ENCODE measurements at places on chromosomes 11 and 22. TPM values are rescaled to one million over a fixed set of nuclear protein-coding genes. Genes with fewer than 3 reads are reported as not detected.

The APOA5 gene
- not detected for total RNA-seq

The FOSL1 gene
- total RNA-seq = 18.1 TPM

The OR4D5 gene
- total RNA-seq = not detected

The ALKBH8 gene
- 9.3 TPM for total RNA-seq

The CCDC15 gene
- 6.8 TPM for total RNA-seq

The VSIG2 gene
- not detected for total RNA-seq

The SMIM35 gene
- not detected for total RNA-seq

The GLYATL1 gene
- total RNA-seq = not detected

The PKDREJ gene
- total RNA-seq = 0.07 TPM

DNA sequence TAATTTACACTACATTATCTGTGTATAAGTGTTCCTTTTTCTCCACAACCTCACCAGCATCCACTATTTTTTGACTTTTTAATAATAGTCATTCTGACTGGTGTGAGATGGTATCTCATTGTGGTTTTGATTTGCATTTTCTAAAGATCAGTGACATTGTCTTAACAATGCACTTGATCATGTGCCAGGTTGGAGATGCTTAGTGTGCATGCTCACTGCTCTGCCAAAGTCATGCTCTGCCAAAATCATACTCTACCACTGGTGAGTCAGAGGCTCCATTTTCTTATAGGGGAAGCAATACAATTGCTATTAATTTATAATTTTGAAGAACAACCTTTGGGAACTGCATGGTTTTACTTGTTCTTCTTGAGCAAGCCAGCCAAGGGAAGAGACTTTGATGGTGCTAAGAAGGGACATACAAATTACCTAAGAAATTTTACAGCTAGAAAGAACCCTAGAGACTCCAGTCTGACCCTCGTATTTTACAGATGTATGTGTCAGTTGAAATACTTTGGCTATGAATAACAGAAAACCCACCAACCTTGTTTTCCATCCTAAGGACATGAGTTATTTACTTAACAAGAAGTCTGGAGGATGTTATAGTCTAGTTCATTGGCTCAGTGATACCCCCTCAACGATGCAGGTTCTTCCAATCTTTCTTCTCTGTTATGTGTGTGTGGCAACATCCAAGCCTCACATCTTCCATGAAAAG is 368.9 kb downstream of the DDX10 start:
- no peak for DNase-seq

DNA sequence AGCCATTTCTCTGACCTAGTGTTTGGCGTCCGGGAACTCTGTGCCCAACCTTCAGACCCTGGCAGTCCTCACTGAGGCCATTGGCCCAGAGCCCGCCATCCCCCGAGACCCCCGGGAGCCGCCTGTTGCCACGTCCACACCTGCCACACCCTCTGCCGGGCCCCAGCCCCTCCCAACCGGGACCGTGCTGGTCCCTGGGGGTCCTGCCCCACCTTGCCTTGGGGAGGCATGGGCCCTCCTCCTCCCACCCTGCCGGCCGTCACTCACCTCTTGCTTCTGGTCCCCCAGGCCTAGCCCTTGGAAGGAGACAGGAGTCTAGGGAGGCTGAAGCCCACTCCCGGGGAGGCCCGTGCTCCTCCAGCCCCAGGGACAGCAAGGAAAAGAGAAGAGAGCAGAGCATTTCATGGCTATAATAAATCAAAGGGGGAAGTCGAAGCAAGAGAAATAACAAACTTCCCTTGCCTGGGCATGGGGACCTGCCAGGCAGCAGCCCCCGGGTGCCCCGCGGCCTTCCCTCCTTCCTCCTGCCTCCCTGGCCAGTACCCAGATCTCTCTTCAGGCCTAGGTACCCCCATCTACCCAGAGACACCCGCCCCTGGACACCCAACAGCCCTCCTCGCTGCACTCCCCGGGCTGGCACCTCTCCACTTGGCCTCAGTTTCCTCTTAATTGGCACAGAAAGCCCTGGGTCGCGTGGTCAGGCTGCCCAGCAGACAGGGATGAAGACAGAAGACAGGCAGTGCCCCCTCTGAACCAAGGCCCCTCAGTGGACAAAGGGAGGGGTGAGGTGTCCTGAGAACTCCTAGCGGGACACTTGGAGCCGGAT is 13.0 kb upstream of the SLC39A13 start:
- no peak for DNase-seq

DNA sequence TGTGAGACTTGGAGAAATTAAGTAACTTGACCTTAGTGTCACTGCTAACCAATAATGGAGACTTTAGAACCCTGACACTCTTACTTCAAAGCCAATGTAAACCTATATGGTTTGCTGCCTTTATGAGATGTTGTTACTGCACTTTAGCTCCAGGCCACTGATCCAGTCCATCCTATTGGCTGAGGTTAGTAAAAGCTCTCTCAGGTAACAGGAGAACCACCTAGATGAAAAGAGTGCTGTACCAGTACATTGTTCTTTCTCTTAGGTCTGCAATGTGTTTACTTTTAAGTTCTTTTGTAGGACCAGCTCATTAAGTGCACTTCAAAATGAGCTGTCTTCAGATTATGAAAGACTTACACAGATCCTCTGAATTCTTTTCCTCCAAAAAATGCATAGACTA is 994.0 kb upstream of the FAT3 start:
- no peak for DNase-seq

GRCh38 chr11:8059571-8060011 is 21.4 kb upstream of the TUB start:
- no peak for DNase-seq

DNA sequence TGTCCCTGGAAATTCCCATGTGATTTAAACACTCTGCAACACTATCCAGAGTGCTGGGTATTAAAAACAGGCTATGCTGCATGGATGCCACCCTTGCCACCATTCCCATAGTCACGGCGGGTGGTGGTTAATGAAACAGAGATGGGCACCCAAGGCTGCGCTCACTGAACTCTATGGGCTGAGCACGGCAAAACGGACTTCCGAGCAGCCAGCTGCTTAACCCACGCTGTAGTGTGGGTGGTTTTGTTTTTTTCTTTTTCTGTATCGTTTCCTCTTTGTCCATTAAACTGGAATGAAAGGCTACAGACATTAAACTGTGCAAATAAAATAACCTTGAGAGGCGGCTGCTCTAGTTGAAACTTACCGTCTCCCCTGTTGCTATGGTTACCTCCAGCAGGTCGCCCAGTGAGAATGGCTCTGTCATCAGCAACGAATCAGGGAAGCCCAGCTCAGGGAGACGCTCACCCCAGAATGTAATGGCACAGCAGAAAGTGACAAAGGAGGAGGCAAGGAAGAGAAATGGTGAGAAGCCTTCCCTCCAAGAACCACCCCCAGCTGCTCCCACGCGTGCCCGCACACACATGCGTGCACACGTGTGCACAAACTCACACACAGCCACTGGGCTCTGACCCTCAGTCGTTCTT is 102.1 kb downstream of the C11orf91 start:
- DNase-seq = no peak

DNA sequence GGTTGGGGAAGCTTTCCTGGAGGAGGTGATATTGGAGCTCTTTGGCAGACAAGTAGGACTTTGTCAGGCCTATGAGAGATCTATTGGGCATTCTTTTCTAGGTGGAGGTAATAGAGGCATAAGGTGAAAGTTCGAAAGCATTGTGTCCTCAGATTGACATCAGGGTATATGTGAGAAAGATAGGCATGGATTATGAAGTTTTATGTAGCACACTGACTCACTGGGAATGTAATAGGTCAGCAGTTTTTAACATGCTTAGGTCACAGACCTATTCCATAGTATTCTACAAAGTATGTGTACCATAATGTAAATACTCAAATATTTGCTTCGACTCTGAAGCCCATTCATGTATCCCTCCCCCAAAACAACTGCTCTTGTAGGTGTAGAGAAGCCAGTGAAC is 11.8 kb downstream of the HIKESHI start:
- DNase-seq = no peak

DNA sequence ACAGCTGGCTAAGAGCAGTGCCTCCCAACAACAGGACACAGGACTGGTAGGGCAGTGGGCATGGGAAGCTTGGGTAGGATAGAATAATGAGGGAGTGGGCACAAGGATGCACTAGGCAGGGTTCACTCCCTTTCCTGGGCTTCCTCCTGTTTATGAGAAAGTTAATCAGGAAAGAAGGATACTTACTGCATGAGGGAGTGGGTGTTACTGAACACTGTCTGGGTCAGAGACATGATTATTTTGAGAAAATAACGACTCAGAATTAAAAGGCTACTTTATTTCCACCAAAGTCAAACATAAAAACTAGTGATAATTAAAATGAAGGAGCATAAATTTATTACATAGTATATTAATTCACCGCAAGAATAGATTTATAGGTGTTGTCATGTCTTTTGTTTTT is 35.8 kb downstream of the NCAM1 start:
- DNase-seq = no peak

GRCh38 chr11:113019711-113020110 is 58.5 kb downstream of the NCAM1 start:
- DNase-seq = no peak

DNA sequence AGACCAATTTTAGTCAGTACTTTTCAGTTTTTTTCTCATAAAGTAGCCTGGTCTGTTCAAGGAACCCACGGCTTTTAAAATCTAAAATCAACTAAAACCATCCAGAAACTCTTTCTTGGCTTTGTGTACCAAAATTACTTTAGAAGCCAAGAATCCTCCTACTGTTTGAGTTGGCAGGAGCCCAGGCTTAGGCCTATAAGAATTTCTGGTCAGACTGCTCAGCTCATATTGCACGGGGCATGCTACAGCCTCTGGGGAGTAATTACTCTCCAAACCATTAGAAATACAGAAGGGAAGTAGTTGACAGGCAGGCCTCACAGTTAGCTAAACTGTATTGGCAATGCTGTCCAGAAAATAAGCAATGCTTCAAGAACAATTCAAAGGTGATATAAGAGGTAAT is 1862.9 kb upstream of the RAG2 start:
- no peak for DNase-seq

DNA sequence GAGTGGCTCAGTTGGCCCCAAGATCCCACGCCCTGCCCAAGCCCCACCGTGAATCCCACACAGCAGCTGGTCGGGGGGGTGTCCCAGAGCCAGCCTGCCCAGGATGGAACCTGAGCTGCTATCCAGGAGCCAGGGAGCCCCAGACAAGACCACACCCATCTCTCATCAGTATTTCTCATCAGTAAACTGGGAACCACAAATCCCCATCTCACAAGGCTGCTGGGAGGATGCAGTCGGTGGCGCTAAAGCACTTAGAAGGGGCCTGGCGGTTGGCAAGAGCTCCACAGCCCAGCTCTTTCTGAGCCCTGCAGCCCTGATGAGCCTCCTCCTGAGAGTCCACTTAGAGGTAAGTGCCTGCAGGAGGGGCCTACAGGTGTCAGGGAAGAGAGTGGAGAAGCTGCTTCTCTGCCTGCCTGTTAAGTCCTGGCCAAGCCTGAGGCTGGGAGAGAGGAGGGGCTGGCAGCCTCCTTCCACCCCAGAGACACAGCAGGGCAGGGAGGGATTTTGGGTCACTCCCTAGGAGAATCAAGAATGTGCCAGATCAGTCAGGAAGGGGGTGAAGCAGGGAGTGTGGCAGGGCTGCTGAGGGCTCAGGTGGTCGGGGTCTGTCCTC is 6.1 kb downstream of the FADS3 start:
- DNase-seq = no peak

DNA sequence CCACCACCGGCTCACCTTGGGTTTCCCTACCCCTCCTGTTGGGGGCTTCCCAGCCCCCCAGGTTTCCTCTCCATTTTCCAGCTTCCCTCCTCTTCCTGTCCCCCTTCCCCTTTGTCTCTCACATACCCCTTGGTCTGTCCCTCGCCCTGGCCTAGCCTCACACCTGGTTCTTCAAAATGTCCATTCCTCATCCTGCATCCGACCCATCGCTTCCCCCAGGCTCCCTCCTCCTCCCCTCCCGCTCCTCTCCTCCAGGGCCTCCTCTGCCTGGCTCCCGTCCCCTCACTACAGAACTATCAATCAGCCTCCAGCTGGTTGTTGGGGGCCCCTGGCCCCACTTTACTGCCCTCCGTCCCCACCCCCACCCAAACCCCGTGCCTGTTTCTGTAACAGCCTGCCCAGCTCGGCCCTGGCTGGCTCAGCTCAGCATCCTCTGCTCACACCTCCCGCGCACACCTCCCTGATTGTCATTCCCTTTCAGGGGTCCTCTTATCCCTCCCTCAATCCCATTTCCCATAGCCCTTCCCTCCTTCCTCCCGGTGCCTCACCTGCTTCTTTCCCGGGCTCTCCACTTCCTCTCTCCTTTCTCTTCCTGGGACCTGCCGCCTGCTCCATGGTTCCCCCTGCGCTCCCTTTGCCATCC is 1.2 kb downstream of the CNIH2 start:
- DNase-seq = no peak

DNA sequence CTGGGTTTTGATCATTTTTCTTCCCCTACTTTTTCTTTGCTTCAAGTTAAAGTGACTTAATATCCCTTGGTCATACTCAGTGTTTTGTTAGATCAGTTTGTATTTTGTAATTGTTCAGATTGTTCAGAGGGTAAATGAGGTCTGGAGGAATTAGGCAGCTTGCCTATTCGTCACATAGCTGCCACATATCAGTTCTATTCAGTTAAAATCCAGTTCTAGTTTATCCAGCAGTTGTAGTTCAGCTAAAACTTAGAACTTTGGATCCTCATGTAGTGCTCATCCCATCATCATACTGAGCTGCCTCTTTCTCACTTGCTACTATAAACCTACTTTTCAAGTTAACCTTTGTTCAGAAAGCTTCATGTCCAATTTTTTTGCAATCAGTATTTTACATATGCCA is 47.1 kb upstream of the DEPDC7 start:
- DNase-seq = no peak

- DNase-seq = no peak
Observed at GRCh38 chr22:36858966-36859365, 1.8 kb upstream of the NCF4 start.

DNA sequence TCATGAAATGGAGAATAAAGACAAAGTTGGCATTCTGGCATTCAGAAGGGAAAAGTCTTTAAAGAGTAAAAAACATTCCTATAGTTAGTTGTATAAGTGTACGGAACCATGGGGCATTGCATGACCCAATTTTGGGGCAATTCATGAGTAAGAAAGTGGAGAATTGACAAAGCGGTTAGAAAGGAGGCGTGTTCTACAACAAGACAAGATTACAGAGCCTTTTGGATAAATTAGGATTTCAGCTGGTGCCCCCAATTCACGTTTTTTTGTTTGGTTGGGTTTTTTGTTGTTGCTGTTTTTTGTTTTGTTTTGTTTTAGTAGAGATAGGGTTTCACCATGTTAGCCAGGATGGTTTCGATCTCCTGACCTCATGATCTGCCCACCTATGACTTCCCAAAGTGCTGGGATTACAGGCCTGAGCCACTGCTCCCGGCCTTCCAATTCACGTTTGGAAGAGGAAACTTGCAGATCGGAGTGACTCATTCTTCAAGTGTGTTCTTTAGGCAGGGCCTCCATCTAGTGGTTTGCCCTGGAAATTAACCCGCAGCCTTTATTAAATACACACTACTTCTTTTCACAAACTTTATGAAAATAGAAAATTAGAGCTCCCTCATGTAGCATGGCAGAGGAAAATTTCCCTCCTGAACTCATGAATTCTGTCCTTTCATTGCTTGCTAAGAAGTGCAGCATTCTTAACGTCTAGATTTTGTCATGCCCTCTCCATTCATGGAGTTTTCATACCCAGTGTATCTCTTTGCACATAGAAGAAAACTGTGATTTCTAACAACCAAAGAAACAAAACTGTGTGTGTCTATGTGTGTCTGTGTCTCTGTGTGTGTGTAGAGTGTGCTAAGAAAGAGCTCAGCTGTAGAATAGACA is 118.1 kb downstream of the BBOX1 start:
- no peak for DNase-seq

- no peak for DNase-seq
Observed at GRCh38 chr11:71940561-71941219, 11.8 kb downstream of the RNF121 start.

GRCh38 chr11:88167853-88168252 is 7.4 kb downstream of the RAB38 start:
- DNase-seq = no peak

GRCh38 chr22:43345761-43346301 is 2.7 kb upstream of the SCUBE1 start:
- DNase-seq = no peak

Data from natural killer cell treated with Interleukin-12 subunit alpha and Interleukin-12 subunit beta and Interleukin-15 and Interleukin-18, amount 100 ng/mL, for 72 hours (primary cell).